ENCODE measurements at places on chromosomes 5 and 9. TPM values are rescaled to one million over a fixed set of nuclear protein-coding genes. Genes with fewer than 3 reads are reported as not detected.

- DNase-seq, result no peak
These were observed 33.3 kb downstream of the TLE1 start for GRCh38 chr9:81656004-81656403.

GRCh38 chr5:56164376-56164775 lies 68.8 kb downstream of the ANKRD55 start:
- DNase-seq, result no peak

Gene LIX1
- 12.0 TPM for total RNA-seq

GRCh38 chr5:52870448-52870847 lies 82.7 kb downstream of the ITGA1 start:
- no peak for DNase-seq

Gene INSYN2B
- 0.49 TPM for total RNA-seq

Gene NTNG2
- 8.1 TPM for total RNA-seq

DNA sequence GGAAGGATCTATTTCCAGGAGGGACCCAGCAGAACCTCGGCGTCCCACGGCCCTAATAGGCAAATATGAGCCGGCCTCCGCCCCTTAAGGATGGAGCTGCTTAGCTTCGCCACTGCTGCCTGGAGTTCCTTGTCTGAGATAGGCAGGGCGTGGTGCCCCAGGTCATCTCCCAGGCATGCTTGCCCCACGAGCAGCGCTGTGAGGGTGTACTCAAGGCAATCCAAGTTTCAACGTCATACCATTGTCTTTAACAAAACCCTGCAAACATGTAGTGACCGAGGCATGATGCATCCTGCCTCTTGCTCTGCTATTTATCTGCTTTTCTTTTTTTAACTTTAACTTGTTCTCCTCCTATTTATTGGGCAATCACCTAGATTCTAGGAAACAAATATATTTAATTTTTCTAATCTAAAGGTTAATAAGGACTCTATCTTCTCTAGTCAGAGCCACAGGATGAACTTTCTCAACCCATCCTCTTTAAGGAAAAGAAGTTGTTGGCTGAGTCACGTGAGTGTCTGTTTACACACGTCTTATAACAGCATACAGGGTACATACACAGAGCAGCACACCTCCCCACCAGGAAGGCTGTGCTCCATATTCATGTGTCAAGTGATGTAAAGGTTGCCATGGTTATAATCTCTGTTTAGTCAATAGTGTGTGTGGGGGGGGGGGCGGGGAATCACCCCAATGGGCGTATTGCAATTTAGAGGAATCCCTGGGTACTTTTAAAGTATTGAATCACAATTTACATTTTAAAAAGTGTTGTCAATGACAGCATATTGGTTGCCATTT lies 27.3 kb upstream of the ZSWIM6 start:
- no peak for DNase-seq

GRCh38 chr5:14928661-14929060 lies 57.1 kb upstream of the ANKH start:
- no peak for DNase-seq

GRCh38 chr5:151154931-151155774 lies 2.4 kb downstream of the ANXA6 start:
- no peak for DNase-seq

- DNase-seq, result no peak
These were observed 15.0 kb downstream of the TENT4A start for GRCh38 chr5:6728011-6728794.

DNA sequence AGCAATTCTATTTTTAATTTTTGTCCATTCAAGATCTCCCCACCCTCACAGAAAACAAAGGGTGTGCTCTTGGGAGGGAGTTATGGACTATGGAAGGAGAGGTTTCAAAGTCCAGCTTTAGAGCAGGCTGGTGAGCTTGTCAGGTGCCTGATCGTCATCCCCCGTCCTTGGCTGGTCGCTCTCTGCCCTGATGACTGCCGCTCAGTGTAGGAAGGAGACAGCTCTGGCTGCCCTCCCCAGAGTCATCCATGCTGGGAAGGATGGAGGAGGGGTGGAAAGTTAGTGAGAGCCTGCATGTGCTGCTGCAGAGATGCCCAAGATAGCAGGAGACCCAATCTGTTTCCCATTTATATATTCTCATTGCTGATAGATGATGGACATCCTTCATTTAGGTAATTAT lies 96.6 kb downstream of the NLN start:
- DNase-seq, result no peak

Gene DNAI1
- total RNA-seq, result not detected

GRCh38 chr9:127543221-127543620 lies 68.9 kb upstream of the STXBP1 start:
- no peak for DNase-seq

Gene TAF11L10
- not detected for total RNA-seq

DNA sequence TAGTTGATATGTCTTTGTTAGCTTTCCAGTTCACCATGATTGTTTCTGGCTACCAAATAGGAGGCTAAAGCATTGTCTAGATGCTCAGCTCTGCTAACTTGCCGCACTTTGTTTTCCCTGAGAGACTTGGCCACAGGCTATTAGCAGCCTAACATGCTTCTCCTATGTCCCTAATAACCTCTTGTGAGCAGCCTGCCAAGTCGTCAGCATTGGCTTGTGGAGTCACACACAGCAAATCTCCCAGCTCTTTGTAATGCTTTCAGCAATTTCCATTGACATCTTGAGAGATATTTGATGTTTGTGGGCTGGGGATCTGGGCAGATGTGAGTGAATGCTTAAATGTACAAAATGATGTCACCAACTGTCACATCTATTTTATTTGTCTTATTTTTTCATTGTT lies 346.9 kb downstream of the KDM4C start:
- no peak for DNase-seq

DNA sequence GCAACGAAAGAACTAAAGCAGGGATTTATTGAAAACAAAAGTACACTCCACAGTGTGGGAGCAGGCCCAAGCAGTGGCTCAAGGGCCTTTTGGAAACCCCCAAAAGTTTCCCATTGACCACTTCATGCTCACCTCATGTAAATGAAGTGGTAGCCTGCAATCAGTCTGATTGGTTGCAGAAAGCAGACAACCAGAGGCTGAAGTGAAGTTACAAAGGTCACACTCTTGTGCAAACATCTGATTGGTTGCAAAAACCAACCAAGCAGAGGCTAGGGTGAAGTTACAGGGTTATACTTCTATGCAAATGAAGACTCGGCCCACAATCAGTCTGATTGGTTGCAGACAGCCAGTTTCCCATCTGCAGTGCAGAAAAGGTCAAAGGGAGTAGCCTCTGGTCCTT lies 258.0 kb downstream of the YTHDC2 start:
- no peak for DNase-seq
